ENCODE measurements at places on chromosomes 7 and 10.

GRCh38 chr10:30987463-30987862 lies 44.2 kb downstream of the ZNF438 start:
- DNase-seq: no peak

GRCh38 chr7:20284771-20285143 lies 45.9 kb upstream of the ITGB8 start:
- DNase-seq: no peak

- DNase-seq: no peak
Observed at GRCh38 chr10:49418328-49418727, 22.4 kb upstream of the DRGX start.

- no peak for DNase-seq
Observed at GRCh38 chr7:78673272-78673671, 780.2 kb downstream of the MAGI2 start.

DNA sequence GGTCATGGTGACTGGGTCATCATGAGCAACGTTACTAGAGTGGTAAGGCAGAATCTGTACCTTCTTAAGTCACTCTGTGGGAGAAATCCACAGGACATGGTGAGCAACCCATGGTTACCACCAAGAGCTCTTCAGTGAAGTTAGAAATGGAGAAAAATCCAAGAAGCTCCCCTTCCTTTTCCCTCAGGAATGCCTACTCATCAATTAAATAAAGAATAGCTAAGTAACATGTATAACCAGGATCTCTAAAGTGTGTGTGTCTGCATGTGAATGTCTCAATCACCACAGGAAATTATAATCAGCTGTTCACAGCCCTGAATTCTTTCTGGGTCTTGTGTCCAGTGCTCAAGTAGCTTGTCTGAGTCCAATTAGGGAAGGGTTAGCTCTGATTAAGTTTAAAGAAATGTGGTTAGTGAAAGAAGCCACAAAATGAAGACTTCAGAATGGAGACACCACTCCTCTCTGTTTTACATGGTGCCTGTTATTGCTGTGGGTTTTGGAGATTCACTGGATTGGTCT lies 73.2 kb downstream of the SEM1 start:
- DNase-seq: no peak

Data from HTR-8/SVneo (cell line).